ENCODE measurements at places on chromosomes 7 and 10.

DNA sequence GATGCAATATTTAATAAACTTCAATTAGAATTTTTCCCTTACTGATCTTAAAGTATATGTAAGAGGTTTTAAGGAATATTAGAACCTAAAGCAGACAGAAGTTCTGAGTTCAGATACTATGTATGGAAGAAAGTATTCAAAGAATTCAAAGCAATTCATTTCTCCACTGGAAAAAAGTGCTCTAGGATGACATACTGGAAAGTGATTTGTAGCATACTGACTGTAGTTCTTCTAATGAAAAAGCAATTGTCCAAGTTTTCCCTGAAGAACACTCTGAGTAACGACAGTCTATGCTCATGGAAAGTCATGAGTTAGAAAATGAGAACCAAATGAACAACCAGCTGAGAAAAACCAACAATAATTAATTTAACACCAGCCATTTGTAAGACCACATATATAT lies 180.8 kb upstream of the SLC26A5 start:
- no peak for DNase-seq

- DNase-seq: no peak
Measured at GRCh38 chr10:112981553-112981952, 31.5 kb downstream of the TCF7L2 start.

- DNase-seq: no peak
Measured at GRCh38 chr10:128900456-128900855, 566.6 kb upstream of the MGMT start.

DNA sequence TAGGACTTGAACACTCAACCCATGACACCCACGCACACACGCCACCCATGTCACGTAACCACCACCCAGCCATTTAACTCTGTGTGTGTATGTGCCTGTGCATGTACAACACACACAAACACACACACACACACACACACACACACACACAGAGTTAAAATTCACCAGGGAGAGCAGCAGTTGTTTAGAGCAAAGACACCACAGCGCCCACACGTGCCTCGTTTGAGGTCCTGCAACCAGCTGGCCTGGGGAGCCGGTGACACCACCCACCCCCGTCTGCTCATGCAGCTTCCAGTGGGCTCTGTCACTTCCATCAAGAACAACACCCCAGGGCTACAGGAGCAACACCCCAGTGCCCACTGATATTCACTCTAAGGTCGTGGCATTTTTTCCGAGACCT lies 97.4 kb downstream of the ELFN1 start:
- no peak for DNase-seq
